ENCODE measurements at places on chromosomes 3 and 15.
A peak's percentile ranks its signal among the peaks of the same experiment; 100 is the strongest.

DNA sequence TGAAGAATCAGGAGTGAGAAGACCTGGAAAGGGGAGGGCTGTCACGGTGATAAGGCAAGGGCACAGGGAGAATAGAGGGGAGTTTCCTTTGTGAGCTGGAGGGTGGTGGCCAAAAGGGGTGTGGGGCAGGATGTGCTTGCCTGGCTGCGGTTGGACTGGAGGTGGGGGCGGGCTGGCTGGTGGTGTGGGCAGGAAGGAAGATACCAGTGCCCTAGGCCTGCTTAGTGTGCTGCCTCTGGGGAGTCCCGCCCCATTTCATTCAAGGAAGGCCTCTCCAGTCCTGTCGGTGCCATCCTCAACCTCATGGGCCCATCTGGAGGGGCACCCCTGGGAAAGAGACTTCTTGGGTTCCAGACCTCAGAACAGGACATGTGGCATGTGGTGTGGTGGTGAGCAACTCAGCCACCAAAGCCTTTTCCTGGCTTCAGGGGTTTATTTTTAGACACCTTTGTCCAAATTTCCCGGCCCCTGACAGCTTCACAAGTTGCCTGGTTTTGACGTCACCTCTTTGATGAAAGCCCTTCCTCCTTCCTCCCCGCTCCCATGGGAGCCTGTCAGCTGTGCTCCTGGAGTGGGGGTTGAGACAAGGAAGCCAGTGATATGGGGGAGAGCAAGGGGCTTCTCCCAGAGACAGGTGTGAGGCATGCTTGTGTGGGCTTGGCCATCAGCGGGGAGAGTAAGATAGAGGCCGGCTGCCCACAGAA, 15.6 kb downstream of the TEX264 start:
- DNase-seq, result no peak

GRCh38 chr3:141294848-141295247, 63.2 kb downstream of the PXYLP1 start:
- no peak for DNase-seq

DNA sequence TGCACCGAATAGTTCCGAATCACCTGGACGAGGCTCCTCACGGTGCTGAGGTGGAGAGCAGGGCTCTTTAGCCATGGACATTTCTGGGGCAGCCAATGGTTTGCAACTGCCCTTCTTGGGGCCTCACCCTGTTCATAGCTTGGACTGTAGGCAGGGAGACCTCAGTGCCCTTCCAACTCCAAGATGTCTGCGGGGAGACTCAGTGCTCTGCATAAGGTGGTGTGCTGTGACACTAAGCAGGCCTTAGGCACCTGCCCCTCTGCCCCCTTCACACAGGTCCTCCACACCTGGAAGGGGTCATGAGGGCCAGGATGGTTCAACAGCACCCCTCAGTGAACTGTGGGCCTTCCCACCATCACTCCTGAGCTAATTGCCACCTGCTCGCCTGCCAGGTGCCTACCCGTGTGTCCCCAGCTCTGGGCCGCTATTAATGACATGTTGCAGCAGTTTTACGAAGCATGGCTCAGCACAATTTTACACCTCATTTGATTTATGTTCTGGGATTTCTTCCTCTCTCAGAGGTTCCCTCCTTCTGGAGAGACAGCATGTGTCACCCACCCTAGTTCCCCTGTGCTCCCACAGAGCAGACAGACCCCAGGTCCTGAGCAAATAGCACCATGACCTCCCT, 101.2 kb upstream of the SMAD3 start:
- DNase-seq, result no peak

- DNase-seq, result no peak
Measured at GRCh38 chr3:125375950-125376679, 990 bp upstream of the ZNF148 start.

DNA sequence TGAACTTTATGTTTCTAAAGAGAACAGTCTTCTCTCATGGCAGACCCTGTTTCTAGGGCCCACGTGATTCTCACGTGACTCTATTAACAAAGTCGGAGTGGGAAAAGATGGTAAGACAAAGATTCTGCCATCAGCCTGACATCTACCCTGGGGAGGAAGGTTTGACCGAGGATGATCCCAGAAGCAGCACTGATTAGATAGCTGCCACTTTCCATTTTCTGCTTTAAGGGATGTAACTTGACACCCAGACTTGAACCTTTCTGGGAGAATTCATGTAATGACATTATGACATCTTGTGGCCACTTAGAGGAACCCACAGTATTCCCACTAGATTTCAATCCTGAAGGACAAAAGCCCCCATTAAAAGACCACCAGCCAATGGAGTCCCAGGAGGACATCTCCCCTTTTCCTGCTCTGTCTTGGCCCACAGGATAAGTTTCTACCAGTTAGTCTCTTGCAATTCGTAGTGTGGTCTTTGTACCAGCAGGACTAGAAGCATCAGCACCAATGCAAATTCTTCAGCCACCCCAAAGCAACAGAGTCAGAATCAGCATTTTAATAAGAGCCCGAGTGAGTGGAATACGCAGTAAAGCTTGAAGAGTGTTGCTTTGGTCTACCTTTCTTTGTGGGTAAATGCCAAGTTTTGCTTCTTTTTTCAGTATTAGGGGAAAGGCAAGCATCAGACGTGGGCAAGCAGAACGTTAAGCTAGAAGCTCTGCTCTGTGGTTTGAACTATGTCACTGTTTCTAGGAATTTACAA, 480.5 kb upstream of the PROK2 start:
- no peak for DNase-seq

- peak; percentile 26 for DNase-seq
Measured at GRCh38 chr15:82624008-82624407, 23.2 kb downstream of the CPEB1 start.

DNA sequence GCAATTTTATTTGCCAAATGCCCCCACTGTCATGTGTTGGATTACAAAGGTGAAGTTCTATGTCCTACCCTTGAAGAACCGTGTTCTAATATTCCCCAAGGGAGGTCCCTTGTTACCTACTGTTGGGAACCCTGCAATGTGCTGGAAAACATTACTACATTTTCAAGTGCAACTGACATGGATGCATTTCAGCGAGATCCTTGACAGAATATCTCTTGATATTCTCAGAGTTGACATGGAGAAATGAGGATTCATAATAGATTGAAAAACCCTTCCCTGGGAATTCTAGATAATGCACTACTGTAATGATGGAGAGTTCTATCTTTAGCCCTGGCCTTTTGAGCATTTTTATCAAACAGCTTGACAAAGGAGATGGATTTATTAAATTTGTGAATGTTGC, 397.4 kb downstream of the FEZF2 start:
- DNase-seq, result no peak

- DNase-seq, result no peak
Measured at GRCh38 chr3:139832998-139833397, 102.0 kb upstream of the CLSTN2 start.

DNA sequence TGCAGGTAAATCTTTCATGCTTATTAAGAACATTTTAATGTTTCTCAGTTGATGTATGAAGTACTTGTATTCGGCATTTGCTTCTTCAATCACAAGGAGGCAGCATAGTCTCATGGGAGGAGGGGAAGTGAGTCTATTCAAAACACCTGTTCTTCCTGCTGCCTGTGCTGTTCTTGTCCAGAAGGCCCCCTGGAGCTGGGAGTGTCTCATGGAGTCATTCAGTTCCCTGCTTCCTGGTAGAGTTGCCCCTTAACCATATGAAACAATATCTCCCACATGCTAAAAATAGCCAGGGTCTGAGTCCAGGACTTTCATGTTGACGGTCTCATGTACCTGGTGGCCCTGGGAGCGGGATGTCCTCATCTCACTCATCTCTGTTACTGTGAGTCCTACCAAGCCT, 15.5 kb upstream of the PPP1R2 start:
- DNase-seq, result no peak

DNA sequence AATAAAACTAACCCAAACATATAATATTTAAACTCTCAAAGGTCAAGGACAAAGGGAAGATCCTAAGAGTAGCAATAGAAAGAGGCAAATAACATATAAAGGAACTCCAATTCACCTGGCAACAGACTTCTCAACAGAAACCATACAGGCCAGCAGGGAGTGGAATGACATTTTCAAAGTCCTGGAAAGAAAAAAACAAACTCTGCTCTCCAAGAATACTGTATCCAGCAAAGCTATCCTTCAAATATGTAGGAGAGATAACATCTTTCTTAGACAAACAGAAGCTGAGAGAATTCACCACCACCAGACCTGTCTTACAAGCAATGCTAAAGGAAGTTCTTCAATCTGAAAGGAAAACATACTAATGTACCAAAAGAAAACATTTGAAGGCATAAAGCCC, 51.5 kb upstream of the TMEM158 start:
- no peak for DNase-seq

- no peak for DNase-seq
Measured at GRCh38 chr15:79418693-79419279, 13.3 kb upstream of the MINAR1 start.

GRCh38 chr15:90716317-90716975, 700 bp upstream of the BLM start:
- DNase-seq, result no peak

- no peak for DNase-seq
Measured at GRCh38 chr3:158531334-158531733, 39.7 kb upstream of the MLF1 start.

DNA sequence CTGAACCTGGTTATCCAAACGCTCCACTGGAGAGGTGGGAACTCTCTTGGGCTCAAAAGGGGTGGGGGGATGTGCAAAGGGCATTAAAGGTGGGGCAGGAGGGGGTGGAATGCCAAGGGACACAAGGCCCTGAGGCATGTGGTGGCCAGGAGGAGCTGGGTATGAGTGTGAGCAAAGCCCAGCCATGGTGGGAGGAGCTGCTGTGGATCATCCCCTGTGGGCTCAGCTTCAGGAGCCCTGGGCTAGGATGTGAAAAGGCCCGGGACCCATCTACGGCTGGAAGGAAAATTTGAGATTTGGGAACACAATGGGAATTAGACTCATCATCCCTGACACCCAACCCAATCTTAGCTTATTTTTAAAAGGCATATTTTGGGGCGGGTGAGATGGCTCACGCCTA, 33.3 kb downstream of the MGLL start:
- DNase-seq, result no peak

DNA sequence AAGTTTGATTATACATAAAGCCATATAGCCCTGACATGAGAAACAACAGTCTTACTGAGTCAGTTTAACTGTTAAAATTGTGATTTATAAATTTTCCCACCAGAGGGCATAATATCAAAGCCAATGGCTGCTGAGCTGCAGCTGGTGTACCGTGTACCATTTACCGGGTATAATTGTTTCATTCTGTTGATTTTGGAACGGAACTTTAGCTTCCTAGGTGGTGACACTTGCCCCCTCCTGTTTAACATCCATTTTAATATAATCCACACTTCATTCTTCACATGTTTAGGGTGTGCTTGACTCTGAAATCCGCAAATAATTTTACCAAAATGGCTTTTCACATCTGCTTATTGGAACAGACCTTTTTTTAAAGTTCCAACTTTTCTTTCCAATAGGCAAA, 72.8 kb downstream of the SLC9A9 start:
- DNase-seq, result peak; percentile 17

- DNase-seq, result peak; percentile 51
Measured at GRCh38 chr3:30720586-30721313, 114.3 kb downstream of the TGFBR2 start.

- DNase-seq, result no peak
Measured at GRCh38 chr15:80495401-80495942, 91.3 kb downstream of the ARNT2 start.

GRCh38 chr15:52107238-52107637, 5.3 kb downstream of the BCL2L10 start:
- DNase-seq, result no peak

DNA sequence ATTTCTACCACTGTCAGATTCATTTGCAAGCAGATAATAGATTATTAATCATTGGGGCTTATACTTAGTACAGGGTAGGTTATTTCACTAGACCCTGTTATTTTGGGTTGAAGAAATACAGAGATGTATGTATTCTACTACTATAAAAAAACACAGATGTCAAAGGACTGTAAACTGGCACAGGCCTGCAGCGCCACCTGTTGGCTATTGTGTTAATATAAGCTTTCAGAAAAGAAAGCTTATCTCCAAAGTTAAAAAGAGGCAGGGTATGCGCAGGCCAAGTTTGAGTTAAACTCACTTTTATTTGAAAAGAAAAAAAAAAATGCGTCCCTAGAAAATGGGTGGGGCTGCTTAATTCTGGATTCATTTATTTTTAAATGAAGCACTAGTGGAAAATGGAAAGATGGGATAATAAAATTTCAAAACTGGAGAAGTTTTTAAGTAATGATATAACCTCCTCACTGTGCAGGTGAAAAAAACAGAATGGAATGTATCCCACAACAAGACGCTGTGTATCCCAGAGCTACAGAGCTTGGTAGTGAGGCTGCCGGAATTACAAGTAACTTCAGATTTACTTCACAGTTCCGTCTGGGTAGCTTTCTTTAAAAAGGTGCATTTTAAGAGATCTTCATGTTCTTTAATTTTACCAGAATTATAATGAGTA, 407.2 kb upstream of the TGFBR2 start:
- peak; percentile 36 for DNase-seq

- DNase-seq, result no peak
Measured at GRCh38 chr3:126014252-126014651, 45.3 kb downstream of the ROPN1B start.

- DNase-seq, result no peak
Measured at GRCh38 chr15:96502196-96502595, 171.7 kb downstream of the NR2F2 start.

DNA sequence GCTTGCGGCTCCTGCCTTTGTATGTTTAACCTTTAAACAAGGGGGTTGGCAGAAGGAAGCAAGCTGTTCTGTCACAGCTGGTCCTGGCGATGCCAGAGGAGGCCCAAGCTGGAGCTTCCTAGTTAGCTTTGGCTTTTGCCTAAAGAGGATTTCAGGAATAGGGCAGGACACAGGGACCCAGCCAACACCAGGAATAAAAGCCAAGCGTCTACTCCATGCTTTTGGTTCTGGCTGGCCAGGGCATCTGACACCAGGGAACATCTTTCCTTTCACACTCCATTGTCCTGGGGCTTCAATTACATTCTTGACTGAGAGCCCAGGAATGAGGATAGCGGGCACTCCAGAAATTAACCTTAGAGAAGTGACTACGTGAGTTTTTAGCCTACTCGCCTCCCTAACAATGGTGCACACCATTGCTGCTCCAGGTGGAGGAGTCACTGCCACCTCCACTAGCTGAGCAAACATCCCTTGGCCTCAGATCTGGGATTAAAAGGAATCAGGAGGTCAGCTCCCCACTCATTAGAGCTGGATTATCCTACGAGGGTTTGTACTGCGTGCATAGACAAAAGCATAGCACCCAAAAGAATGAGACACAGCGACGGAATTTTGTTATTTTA, 38.2 kb downstream of the TPM1 start:
- no peak for DNase-seq

GRCh38 chr3:149934524-149934923, 36.2 kb downstream of the PFN2 start:
- DNase-seq, result no peak

All from HS-27A (cell line).